ENCODE measurements at places on chromosomes 16 and 17.

- no peak for DNase-seq
Observed at GRCh38 chr16:68833251-68833650, 10.1 kb upstream of the TANGO6 start.

DNA sequence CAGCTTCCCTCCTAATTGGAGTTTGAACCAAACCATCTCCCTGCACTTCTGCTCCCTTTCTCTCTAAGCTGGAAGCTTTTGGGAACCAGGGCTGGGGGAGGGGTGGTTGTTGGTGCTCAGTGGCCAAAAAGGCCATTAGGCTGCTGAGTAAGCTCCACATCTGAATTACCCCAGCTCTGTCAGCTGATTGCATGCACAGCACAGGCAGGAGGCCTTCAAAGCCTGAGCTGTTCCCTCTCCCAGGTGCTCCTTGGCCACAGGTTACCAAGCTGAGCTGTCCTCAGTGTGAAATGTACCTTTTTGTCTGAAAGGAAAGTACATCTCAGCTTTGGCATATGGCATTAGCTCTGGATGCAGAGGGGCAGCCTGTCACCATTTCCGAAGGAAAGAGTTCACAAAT, 6.2 kb upstream of the TBKBP1 start:
- no peak for DNase-seq

- no peak for DNase-seq
Observed at GRCh38 chr16:74446866-74447265, 25.6 kb upstream of the CLEC18B start.

DNA sequence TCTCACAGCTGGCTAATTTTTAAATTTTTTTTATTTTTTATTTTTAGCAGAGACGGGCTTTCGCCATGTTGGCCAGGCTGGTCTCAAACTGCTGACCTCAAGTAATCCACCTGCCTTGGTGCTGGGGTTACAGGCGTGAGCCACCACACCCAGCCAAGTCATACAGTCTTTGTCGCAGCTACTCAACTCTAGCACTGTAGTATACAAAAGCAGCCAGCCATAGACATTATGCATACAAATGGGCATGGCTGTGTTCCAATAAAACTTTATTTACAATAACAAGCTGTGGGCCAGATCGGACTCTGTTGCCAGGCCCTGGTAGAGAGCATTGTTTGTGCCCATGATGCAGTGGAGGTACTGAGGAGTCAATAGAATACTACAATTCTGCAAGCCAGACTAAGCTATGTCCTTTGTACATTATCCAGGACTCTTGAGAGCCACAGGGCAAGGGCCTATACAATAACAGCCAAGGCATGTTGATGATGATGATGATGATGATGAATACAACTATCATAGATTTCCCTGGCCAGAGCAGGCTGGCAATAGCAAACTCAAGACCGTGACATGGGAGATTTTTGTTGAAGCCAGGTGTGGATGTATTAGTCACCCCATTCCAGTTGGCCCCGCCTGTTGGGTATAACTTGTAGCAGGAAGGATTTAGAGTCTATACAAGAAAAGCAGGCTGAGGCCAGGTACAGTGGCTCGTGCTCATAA, 101.8 kb downstream of the MYH11 start:
- no peak for DNase-seq

- DNase-seq = no peak
Observed at GRCh38 chr17:36768394-36768793, 167.0 kb downstream of the MRM1 start.

- no peak for DNase-seq
Observed at GRCh38 chr17:81863833-81864768, 3.8 kb upstream of the P4HB start.

GRCh38 chr16:21162661-21163151, 4.2 kb downstream of the LDAF1 start:
- DNase-seq = no peak

GRCh38 chr17:47305302-47305923, 18.3 kb upstream of the EFCAB13 start:
- DNase-seq = peak; percentile 83

DNA sequence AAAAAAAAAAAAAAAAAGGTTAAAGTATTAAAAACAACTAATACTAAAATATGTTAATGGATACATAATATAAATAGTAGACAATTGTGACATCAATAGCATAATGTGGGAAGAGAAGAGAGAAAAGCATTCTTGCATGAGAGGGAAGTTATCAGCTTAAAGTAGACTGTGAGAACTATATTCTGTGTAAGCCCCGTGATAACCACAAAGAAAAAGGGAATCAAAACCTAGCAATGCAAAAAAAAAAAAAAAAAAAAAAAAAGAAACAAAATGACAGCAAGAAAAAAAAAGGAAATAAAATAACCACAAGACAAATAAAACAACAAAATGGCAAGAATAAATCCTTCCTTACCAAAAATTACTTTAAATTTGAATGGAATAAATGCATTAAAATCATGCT, 39.8 kb upstream of the MYLK3 start:
- no peak for DNase-seq

DNA sequence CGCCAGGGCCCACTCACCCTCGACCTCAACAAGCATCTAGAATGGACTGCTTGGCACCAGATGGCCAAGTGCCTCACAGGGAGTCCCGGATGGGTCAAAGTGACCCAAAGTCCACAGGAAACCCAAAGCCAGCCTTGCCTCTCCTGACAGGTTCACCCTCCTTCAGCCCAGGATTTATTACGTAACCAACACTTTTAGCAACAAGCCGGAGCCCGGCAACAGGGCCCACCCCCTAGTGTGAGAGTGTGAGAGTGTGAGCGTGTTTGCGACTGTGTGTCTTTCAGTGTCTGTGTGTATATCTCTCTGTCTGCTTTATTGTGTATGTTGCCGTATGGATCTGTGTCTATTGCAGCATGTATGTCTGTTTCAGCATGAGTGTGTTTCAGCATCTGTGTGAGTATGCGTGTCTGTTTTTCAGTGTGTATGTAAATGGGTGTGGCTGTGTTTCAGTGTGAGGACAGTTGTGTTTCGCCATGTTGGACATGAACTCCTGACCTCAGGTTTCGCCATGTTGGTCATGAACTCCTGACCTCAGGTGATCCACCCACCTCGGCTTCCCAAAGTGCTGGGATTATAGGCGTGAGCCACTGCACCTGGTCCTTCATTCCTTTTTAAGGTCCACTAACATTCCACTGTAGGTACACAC, 13.7 kb upstream of the PEMT start:
- DNase-seq = no peak

DNA sequence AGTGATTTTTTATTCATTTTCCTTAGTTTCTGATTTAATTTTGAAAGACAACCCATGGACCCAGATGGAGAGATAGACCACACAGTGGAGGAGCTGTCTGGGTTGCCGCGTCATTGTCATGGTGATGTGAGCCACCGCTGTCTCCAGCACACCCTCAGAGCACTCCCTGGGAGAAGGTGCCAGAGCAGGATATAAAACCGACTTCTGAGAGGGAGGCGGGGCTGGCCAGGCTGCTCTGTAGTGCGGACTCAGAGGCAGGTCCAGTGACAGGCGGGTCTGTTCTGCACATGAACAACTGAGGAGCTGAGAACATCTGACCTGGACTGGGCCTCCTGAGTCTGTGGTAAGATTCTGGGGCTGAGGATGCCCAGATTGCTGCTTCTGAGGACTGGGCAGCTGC, 216.3 kb upstream of the NLRP1 start:
- DNase-seq = no peak

GRCh38 chr17:17297217-17297616, 6.0 kb upstream of the NT5M start:
- DNase-seq = no peak

GRCh38 chr17:55391244-55391757, 30.3 kb downstream of the MMD start:
- no peak for DNase-seq

DNA sequence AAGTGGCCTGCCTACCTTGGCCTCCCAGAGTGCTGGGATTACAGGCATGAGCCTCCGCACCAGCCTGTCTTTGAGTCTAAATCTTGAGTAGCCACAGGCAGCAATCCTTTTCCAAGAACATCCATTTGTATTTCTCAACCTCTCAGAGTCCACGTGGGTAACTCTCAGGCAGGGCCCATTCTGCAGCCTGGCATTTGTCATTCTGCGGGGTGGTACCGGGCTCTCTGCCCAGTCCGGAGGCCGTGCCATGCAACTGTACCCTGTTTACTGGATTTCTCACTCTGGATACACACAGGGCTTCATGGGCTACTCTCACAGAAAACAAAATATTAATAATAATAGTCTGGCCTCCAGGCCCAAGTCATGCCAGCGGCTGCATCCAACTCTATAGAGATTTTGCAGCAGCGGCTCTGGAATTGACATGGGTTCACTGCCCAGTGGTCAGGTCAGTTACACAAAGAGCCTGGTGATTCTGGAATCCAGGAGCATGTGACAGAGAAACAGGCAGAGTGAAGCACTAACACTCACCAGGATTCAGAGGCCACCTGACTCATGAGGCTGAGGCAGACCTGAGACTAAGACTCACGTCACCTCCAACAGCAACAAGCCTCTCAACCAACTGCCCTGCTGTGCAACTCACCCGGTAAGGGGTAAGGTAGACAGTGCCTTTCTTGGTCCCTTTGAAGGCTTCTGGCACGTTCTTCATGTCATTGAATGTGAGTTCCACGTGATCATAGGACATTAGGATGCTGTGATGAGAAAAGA, 4.0 kb downstream of the WBP2 start:
- DNase-seq = no peak

GRCh38 chr17:74020522-74020921, 183.0 kb upstream of the RPL38 start:
- no peak for DNase-seq

DNA sequence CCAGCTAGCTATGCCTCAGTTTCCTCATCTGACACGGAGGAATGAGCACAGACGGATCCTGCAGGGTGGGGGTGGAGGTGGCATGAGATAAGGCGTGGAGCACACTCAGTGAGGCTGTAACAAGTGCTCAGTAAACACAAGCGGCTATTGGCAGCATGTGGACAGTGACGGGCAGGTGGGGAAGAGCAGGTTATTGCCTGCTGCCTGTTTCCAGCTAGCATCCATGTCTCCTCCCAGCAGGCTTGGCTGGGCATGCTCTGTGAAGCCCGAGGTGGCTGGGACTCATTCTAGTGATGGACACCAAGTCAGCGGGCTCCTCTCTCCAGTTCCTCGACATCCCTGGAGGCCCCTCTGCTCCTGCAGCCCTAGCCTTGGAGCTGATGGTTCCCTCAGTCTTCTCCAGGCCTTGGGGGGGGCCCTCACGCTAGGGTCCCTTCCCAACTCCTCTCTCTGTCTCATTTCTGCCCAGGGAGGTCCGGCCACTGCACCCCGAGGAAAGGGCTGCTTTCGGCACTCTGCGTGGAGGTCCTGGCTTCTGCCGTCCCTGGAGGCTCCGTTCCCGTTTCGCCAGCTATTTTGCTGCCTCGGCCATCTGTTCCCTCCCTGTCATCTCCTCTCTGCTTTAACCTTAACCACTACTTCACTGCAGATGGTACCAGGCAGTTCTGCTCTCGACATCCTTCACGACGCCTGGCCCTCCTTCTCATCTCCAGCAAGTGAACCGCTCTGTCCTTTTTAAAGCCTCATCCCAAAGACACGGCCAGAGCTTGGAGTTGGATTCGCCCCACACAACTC, 6.2 kb downstream of the RTN4RL1 start:
- DNase-seq = no peak

GRCh38 chr17:50902372-50903353, 36.5 kb upstream of the TOB1 start:
- no peak for DNase-seq

DNA sequence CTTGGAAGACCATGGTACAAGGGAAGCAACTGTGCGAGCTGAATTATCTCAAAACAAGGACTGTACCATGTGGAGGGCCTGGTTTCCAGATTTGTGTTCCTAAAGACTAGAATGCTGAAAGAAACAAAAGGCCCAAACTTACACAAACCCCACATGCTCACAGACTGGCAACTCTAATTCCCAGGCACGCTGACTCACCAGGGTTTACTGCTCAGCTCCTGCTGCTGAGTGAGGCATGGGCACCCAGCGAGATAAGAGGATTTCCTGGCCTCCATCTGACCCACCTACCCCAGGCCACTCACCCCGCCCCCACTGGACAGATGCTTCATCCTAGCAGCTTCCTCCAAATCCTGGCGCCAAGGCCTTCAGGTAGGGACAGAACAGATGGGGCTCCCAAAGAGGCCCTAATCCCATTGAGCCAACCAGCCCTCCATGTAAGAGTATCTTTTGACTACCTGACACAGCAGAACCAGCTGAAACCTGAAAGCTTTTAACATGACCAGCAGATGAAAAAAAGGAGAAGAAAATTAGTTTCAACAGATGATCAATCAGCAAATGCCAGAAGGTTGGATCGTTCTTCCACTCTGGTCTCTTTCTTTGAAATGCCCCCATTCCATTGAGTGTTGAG, 33.9 kb downstream of the DCUN1D3 start:
- DNase-seq = no peak

- no peak for DNase-seq
Observed at GRCh38 chr17:59004338-59005111, 102.2 kb downstream of the TRIM37 start.

DNA sequence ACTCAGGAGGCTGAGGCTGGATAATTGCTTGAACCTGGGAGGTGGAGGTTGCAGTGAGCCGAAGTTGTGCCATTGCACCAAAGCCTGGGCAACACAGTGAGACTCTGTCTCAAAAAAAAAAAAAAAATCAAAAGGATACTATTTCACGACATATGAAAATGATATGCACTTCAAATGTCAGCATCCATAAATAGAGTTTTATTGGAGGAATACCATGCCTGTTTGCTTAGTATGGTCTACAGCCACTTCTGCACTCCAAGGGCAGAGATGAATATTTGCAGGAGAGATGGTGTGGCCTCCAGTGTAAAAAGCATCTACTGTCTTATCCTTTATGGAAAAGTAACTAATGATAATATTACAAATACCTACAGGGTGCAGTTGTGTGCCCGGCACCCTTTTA, 27.2 kb downstream of the ABCC6 start:
- no peak for DNase-seq

GRCh38 chr16:70691223-70692129, 5.6 kb upstream of the MTSS2 start:
- DNase-seq = peak; percentile 50

GRCh38 chr17:64938925-64939474, 19.7 kb upstream of the LRRC37A3 start:
- no peak for DNase-seq

GRCh38 chr16:12879812-12880211, 21.6 kb upstream of the SHISA9 start:
- DNase-seq = no peak

- no peak for DNase-seq
Observed at GRCh38 chr17:31699281-31699680, 159.8 kb downstream of the COPRS start.
